ENCODE measurements at places on chromosomes 1 and 21. TPM values are rescaled to one million over a fixed set of nuclear protein-coding genes. Genes with fewer than 3 reads are reported as not detected.

Gene SPTA1
- total RNA-seq: 0.23 TPM

Gene MPZ
- 9.0 TPM for total RNA-seq

Gene AKR7A3
- 390 TPM for total RNA-seq

Gene SETD4
- 25.1 TPM for total RNA-seq

Gene KIF26B
- total RNA-seq: 0.32 TPM

Gene ECE1
- total RNA-seq: 140 TPM

- DNase-seq: no peak
These were observed 9.5 kb downstream of the SON start for GRCh38 chr21:33552093-33552998.

DNA sequence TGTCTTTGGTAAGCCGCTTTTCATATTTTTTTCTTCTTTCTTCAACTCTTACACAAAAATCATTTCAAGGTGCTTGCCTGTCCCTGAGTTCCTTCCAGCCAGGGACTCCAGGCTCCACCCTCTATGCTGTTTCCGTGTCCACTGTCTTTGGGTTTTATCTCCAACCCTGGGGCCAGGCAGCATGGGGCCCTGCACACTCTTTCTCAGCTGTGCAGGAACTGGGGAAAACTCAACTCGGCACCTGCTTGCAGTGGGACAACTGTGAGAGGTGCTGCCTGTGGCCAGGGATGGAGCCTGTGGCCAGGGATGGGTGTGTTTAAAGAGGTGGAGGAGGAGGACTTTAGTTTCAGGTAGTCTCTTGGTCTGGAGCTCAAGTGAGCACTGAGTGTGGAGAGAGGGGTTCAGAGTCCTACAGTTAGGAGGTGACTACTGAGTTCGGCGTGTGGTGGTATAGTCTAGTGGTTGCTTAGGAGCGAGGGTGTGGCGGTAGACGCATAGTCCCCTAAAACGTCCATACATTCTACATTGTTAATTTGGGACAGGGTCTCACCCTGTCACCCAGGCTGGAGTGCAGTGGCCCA is 13.4 kb downstream of the TNFRSF8 start:
- no peak for DNase-seq

DNA sequence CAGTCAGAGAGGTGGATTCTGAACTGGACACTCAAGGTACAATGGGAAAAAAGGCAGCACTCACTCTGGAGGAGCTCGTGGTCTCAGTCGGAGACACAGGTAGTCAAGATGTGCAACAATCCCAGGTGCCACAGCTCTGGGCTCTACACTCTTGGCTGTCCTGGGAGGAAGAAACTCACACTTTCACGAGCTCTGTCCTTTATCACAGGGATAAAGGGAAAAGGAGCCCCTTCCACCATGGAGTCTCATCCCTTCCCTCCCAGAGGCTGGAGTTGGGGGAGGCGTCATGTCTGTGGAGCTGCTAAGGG is 20.3 kb downstream of the CDK18 start:
- DNase-seq: no peak

- DNase-seq: no peak
These were observed 38.4 kb downstream of the VCAM1 start for GRCh38 chr1:100757946-100758345.

DNA sequence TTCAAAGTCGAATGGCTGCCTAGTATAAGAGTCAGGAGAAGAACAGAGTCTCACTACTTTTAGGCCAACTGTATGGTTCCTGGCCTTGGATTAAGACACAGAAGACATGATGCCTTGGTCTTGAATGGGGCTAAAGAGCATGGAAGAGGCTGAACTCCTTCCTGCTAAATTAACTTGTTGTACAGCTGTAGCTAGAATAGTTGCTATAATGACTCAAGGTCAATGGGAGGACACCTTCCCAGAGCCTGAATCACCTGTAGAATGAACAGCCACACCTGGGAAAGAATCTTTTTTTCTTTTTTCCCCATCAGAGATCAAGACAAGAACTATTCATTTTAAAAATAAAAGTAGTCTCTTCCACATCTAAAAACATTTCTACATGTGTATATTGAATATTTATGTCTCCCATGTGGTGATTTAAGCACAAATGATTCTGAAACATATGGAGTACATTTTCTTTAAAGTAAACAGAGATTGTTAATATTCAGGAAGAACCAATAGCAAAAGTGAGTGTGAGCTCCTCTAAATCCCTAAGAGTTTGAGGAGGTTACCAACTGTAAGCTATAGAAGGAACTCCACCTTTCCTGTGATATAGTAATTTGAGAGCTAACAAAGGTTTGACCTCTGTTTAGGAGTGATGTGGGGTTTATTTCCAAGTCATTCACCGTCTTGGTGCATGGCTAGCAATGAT is 191.3 kb downstream of the TGFB2 start:
- no peak for DNase-seq

DNA sequence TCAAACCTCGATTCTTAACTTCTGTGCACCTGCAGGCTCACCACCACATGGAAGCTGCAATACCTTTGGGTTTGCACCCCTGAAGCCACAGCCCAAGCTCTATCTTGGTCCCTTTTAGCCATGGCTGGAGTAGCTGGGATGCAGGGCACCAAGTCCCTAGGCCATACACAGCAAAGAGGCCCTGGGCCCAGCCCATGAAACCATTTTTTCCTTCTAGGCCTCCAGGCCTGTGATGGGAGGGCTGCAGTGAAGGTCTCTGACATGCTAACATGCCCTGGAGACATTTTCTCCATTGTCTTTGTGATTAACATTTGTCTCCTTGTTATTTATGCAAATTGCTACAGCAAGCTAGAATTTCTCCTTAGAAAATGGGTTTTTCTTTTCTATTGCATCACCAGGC is 79.2 kb downstream of the PRRX1 start:
- DNase-seq: no peak

- DNase-seq: no peak
These were observed 115.2 kb upstream of the CACYBP start for GRCh38 chr1:174884566-174884965.

DNA sequence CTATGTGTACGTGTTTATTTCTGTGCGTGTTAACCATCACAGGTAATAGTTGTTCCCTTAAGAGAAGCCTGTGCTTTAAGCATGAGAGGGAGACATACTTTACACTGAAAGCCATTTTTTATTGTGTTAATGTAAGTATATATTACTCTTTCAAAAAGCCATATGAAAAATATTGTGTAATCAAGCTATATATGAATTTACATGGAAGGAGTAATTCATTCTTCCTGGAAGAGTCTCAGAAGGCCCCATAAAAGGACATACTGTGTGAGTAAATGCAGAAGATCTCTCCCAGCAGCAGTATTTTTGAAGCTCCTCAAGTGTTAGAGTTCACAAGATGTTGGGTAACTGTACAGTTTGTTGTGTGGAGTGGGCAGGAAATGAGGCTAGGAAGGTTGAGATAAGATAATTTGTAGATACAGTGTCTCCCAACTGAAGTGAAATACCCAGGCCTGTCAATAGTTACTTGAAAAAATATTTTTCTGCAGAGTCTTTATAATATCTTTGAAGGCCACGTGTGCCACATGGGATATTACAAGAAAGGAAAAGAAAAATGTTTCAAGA is 138.3 kb downstream of the PTGER3 start:
- DNase-seq: no peak

DNA sequence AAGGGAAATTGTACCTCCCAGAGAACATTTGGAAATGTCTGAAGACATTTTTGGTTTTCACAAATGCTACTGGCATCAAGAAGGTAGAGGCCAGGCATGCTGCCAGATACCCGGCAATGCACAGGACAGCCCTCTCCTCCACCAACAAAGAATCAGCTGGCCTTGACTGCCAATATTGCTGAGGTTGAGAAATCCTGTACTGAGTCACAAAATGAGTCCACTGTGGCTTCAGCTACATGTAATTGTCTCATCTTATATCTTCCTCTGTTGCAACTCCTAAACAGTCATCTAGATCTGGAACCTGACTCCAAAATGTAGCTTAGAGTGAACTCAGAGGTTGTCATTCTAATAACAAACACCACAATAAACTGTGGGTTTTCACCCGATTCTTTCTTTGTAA is 327.5 kb upstream of the POGK start:
- no peak for DNase-seq

DNA sequence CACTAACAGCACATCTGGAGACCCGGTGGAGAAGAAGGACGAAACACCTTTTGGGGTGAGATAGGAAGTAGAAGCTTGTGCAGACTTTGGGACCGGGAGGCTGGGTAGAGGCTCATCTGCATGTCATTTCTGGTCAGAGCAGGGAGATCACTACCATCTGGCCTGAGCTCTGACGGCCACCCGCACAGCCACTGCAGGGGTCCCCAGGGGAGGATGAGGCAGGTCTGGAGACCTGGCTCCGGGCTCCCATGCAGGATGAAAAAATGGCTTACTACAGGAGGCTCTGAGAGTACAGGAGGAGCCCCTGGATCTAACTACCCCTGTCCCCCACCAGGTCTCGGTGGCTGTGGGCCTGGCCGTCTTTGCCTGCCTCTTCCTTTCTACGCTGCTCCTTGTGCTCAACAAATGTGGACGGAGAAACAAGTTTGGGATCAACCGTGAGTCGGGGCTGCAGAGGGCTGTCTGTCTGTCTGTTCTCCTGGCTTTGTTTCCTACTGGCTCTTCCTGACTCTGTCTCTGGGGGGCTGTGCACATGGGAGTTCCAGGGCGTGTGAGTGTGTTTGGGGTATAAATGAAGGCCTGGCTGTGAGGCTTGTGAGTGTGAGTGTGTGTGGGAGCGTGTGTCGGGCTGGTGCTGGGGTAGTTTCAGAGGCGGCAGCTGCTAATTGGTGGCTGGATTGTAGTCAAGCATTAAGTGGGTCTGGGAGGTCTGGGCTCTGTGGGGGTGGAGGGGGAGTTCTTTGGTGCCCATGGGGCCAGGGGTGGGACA is 14.1 kb downstream of the NTRK1 start:
- DNase-seq: no peak

- DNase-seq: no peak
These were observed 98.3 kb downstream of the ABCA4 start for GRCh38 chr1:94022471-94023189.

DNA sequence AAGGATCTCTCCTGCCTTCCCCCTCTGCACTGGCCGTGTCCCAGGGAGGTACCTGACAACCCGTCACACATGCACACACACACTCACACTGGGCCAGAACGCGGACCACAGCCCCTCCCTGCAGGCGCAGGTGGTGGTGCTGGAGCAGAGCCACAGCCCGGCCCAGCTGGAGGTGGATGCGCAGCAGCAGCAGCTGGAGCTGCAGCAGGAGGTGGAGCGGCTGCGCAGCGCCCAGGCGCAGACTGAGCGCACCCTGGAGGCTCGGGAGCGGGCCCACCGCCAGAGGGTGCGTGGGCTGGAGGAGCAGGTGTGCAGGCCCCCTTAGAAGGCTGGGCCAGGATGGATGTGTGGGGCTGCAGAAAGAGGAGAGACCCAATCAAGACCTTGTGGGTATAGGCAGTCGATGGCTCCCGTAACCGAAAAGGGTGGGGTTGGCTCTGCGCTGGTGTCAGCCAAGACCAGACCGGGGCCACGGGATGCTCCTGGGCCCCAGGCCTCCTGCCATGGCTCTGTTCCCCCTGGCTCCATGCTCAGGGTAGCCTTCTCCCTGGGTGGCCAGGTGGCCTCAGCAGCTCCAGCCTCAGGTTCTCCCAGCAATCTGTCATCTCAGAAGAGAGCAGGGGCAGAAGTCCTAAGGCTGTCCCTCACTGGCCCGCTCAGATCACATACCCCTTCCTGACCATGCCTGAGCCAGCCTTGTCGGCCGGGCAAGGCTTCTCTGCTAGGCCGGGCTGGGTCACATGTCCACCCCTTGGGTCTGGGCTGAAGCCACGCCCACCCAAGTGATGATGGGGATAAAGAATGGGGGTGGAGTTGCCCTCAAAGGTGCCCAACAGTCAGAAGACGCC is 8.9 kb downstream of the MFAP2 start:
- DNase-seq: peak; percentile 35

DNA sequence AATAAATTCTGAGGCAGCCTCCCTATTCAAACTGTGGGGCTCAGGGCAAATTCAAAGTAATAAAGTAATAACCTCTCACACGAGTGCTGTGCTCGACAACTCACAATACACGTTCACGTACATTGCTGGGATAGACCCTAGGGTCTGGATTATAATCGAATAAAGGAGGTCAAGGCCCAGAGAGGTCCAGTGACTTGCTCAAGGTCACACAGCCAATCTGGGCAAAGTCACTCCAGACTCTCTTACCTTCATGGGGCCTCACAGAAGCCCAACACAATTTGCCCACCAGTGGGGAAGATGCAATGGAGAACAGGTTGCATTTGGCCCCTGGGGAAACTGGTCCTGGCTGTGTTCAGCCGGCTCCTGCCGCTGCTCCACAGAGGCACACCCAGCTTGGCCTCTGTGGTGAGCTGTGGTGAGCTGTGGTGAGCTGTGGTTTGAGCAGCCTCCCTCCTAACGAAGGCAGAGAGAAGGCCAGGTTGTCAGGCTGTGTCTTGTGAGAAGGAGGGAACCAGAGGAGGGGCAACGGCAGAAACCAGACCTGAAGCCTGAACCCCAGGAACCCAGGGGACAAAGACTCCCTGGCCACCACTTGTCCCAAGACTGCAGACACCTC is 35.1 kb downstream of the NUAK2 start:
- DNase-seq: no peak

DNA sequence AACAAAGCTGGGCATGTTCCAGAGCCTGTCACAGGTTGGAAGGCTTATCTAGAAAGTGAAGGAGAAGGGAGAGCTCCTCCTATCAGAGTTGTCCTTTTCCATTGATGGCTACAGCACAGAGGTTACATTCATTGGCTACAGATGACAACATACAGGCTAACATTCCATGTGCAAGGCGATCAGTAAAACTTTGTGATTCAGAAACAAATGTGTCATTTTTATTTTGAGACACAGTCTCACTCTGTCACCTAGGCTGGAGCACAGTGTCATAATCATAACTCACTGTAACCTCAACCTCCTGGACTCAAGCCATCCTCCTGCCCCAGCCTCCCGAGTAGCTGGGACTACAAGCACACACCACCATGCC is 32.6 kb downstream of the TRIM67 start:
- no peak for DNase-seq

DNA sequence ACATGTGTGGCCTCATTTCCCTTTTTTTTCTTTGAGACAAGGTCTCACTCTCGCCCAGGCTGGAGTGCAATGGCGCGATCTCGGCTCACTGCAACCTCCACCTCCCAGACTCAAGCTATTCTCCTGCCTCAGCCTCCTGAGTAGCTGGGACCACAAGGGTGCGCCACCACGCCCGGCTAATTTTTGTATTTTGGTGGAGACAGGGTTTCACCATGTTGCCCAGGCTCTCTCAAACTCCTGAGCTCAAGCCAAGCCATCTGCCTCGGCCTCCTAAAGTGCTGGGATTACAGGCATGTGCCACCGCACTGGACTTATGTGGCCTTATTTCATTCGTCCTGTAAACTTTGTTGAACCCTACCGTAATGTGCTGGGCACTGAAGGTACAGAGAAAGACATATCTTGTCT is 569 bp upstream of the WARS2 start:
- no peak for DNase-seq

GRCh38 chr1:218718977-218719376 is 373.8 kb downstream of the TGFB2 start:
- no peak for DNase-seq

- peak; percentile 18 for DNase-seq
These were observed 46.9 kb upstream of the PRRC2C start for GRCh38 chr1:171438441-171438840.

All from mucosa of gallbladder (tissue), 1 donor.